ENCODE measurements at places on chromosomes 13 and 19.

GRCh38 chr13:112868308-112868707, 100.7 kb upstream of the MCF2L start:
- no peak for DNase-seq

DNA sequence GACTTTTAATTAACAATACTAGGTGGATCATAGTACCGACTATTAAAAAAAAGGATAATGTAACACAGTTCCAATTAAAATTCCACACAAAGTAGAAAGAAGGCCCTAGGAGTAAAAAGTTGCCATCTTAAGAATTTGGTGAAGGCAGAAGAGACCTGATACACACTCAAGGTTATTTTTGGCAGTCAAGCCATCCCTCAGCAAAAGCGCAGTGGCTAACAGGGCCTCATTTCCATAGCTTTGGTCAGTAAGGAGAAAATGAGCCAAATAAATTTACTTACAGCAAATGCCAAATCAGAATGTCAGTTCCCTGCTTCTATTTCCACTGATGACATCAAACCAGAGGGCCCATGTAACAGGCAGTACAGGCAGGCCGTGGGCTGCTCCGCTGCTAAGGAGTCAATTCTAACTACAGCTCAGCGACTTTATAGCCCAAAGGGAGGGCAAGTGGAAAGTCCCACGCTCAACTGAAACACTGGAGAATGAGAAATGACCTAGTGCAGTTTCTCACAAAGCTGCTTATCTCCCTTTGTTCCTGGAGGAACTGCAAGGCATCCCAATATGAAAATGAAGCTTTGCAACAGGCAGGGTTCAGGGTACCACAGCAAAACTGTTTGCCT, 6.3 kb downstream of the ARGLU1 start:
- DNase-seq, result no peak

GRCh38 chr19:19613506-19613905, 5.0 kb downstream of the PBX4 start:
- no peak for DNase-seq

DNA sequence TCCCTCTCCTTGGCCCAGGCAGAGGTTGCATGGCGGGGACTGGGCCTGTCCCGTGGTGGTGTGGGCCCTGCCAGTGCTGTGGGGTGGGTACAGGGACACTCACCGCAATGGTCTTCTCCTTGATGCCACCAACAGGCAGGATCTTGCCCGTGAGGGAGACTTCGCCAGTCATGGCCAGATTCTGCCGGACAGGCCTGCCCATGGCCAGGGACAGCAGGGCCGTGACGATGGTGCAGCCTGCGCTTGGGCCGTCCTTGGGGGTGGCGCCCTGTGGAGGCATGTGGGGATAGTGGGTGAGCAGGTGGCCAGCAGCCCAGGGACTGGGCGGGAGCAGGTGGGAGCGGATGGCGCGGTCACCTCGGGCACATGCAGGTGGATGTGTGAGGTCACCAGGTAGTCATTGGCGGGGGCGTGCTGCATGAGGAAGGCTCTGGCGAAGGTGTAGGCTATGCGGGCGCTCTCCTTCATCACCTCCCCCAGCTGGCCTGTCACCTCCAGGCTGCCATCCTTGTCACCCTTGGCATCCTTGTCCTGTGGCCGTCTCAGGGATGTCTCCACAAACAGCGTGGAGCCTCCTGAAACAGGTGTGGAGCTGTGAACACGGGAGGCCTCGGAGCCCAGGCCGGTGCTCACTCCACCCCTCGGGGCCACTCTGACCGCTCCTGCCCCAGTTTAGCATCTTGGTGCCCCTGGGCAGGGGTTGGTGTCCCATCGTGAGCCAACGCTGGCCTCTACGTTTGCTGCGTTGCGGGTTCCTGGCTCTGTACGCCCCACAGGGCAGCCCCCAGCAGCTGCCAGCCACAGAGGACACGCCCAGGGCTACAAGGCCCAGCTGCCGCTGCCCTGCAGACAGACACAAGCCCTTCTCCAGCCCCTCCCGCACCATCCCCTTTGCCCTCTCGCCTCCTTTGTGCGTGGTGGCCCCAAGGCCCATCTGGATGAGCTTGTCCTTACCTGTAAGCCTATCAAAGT, 3.4 kb downstream of the RPL36 start:
- no peak for DNase-seq

- DNase-seq, result no peak
Measured at GRCh38 chr19:5298471-5298901, 42.1 kb downstream of the PTPRS start.
